ENCODE measurements at places on chromosomes 3 and 15. TPM values are rescaled to one million over a fixed set of nuclear protein-coding genes. Genes with fewer than 3 reads are reported as not detected.

Gene CACNA2D3
- 1.6 TPM for polyA plus RNA-seq

Gene SST
- polyA plus RNA-seq: not detected

DNA sequence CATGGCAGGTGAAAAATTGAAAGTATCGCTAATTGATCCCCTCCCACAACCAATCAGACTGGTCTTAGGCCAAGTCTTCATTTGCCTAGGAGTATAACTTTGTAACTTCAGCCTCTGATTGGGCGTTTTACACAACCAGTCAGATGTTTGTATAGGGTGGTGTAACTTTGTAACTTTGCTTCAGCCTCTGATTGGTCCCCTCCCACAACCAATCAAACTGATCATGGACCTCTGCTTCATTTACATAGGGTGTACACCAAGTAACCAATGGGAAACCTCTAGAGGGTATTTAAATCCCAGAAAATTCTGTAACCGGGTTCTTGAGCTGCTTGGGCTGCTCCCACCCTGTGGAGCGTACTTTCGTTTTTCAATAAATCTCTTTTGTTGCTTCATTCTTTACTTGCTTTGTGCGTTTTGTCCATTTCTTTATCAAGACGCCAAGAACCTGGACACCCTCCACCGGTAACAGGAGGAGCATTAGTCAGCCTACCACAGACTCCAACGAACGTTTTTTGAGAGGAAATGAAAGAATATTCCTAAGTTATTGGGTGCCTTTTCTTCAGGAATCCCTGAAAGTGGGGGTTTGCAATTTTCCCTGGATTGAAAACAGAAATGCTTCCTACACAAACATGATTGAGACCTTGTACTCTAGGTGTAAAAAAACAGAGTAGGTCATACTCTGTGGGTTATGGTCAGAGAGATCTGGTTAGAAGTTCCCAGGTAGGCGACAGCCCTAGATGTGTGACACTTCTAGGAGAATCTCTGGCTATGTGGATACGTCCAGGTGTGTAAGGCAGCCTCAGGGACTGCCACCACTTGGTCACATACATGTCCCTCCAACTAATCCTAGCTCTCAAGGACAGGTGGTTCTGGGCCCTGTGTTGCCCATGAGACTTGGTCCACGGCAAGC lies 5.5 kb upstream of the SACM1L start:
- no peak for DNase-seq

DNA sequence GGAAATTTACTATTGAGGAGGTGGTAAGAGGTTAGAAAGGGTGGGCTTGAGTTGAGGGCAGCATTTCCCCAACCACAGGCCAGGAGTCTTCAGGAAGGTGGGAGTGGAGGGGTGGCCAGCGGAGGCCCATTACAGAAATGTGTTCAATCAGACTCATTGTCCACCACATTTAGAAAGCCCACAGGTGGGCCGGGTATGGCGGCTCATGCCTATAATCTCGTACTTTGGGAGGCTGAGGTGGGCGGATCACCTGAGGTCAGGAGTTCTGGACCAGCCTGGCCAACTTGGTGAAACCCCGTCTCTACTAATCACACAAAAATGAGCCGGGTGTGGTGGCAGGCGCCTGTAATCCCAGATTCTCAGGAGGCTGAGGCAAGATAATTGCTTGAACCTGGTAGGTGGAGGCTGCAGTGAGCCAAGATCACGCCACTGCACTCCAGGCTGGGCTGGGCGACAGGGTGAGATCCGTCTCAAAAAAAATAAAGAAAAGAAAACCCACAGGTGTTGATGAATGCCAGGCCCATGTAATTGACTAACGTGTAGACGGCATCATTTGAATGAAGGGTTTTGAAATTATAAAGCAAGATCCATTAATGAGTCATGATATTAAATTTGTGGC lies 12.2 kb upstream of the SYNM start:
- no peak for DNase-seq

GRCh38 chr3:165507576-165507975 lies 311.4 kb upstream of the SLITRK3 start:
- no peak for DNase-seq
